ENCODE measurements at places on chromosomes 6 and 20.

DNA sequence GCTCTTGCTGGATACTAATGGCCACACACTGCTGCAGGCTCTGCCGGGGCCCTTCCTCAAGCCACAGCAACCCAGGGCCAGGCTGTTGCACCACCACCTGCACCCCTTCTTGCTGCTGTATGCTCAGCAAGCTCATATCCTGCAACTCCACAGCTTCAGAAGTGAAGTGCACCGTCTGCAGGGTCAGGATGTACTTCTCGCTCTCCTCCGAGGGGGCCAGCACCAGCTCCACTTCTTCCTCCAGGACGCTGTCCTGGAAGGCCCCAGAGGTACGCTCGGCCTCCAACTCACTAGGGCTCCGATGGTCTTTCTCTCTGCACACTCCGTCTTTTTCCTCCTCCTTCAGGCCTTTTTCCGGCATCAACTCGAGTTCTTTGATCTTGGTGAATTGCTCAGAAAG is 1.2 kb downstream of the CTCFL start:
- DNase-seq = no peak

- no peak for DNase-seq
Observed at GRCh38 chr6:10719964-10720264, 3.0 kb upstream of the TMEM14C start.

DNA sequence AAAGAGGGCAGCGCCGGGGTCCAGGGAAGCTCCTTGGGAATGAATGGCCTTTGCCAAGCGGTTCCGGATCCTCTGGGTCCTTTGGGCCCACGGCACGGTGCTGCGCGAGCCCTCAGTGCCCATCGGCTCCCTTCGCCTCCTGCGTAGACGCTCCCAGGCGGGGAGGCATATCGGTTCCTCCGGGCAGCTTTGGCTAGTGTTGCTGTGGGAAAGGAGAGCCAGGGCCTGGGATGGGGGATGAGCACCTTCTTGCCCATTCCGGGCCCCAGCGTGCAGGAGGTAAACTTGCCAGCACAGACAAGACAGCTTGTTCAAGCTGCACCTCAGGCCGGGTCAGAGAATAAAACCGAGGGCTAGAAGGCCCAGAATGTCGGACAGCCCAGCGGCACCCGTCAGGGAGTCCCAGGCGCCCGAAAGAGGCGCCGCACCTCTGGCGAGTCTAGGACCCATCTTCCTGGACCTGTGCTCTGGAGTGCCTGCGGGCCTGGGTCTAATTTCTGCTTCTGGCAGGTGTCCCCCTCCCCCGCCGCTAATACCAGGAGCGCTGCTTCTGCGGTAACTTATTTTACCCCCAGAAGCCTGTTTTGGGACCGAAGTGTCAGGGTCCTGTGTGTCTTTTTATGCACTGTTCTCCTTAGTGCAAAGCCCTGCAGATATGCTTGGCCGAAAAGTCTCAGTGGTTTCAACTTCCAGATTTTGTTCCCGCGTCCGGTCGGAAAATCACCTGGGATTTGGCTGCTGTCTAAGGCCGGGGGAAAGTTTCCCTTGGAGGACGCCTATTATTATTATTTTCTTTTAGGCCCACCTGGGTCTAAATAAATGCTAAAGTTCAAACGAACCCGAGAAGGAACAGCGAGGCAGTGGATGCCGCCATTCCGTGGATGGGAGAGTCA is 1.7 kb upstream of the TFAP2C start:
- no peak for DNase-seq

GRCh38 chr6:168026925-168027324 is 29.5 kb downstream of the KIF25 start:
- DNase-seq = no peak

DNA sequence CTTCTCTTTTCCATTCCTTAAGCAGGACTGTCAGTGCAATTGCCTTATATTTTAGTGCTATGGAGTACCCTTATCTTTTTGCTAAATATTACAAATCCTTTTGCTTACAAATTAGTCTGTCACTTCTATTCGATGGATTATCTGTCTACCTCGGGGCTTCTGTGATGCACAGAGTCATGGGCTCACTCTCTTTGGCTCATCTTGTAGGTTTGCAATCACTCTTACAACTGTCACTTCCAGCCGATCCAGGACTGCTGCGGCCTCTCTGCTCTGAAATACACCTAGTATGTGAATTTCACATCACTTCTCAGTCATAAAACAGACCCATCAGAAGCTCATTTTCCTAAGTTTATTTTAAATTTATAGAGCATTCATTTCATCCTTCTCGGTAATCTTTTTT is 293.2 kb upstream of the QKI start:
- DNase-seq = no peak

- DNase-seq = no peak
Observed at GRCh38 chr20:48170625-48171024, 385.3 kb upstream of the SULF2 start.

- DNase-seq = no peak
Observed at GRCh38 chr6:39114388-39114703, 640 bp downstream of the SAYSD1 start.

GRCh38 chr6:151388997-151389617 is 2.3 kb downstream of the ZBTB2 start:
- DNase-seq = peak; percentile 39

DNA sequence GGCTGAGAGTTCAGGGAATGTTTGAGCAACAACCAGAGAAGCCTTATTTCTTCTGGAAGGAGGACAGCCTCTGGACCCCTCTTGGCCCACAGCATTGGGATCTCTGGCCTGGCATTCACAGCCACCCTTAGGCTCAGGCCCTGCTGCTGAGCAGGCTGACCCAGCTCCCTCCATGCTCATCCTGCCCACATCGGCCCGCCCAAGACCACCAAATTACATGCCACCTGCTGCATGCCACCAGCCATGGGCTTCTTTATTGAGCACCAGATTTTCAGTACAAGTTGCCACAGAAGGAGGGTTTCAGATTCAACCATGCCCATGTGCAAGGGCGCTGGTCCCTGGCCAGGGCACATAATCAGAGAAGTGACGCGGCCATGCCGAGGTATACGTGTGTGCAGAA is 32.2 kb downstream of the ADA start:
- no peak for DNase-seq

GRCh38 chr20:8571611-8572010 is 439.5 kb downstream of the PLCB1 start:
- DNase-seq = no peak

DNA sequence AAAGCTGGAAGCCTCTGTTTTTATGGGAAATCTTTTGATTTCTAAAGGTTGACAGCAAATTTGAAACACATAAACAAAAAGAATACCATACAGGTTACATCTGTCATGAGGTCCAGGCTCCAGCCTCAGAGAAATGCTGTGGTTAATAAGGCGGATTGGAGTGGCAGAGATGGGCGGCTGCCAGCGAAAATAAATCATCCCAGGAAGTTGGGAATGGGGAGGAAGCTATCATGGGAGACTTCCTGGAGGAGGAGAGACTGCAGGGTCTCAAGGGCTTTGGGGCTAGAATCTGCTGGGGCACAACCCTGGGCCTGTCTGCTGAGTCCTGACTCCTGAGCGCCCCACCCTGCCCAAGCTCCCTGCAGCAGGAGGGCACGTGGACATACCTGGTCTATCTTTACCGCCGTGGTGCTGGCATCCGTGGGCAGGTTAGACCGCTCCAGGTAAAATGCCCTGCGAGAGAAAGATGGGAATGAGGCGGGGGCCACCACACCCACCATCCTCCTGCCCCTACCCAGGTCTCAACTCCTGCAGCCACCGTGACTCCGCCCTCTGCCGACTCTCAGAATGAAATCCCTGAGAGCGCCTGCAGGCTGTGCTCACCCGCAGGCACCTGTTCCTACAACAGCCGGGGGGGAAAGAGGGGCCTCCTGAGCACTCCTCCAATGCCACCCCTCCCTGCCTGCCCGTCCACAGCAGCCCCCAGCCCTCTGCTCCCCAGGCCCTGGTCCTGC is 197.3 kb downstream of the PREX1 start:
- DNase-seq = no peak

DNA sequence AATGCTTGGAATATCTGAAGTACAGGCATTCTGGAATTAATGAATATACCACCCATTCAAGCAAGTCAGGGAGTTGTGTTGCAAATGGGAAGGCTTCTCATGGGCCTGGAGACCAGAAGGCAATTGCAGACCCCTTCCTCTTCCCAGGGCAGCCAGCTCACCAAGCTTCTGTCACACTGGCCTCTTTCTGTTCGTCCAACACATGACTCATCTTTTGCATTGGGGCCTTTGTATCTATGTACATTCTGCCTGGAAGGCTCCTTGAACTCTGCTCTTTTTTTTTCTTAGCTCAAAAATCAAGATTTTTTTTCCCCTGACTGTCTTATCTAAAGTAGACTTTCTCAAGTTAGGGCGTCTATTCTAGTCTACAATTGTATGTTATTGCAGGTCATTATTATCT is 132.9 kb upstream of the MYLIP start:
- no peak for DNase-seq

GRCh38 chr20:44056010-44056698 is 130.8 kb downstream of the JPH2 start:
- DNase-seq = no peak

DNA sequence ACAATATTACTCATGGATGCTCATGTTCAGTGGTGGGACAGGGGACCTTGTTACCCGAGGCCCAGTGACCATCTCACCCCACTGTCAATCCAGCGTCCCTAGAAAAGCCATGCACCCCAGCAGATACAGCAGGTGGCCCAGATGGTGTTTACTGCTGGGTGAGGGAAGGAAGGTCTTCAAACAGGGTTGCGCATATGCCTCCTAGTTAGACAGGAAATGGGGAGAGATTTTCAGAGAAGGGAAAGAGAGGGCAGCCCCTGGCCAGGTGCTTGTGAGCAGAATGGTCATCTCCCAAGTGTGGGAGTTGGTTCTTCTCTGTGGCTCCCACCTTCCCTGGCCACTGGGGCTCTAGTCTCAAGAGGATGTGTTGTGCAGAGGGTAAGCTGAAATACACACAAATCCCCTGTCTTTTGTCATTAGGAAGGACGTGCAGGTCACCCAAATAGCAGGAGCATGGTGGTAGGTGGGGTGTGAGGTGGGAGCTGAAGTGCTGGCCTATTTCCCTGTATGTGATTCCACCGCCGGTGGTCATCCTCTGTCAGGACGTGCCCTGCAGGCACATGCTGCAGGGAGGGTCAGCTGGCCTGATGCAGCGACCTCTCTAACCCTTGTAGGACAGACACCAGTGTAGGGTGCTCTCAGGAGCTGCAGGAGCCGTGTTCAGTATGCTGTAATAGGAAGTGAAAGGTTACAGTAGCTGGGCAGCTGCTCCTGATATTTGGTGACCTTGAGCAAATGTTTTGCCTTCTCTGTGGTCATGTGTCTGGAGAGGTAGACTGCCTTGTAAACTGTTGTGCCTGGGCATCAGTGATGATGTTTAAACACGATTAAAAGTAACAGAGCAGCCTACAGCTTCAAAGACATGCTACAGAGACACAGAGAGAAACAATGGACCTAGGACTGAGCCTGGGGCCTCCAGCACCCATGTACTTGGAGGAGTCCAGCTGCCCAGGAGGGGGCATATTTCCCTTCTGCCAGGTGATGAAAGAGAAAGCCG is 3.2 kb upstream of the CST3 start:
- no peak for DNase-seq

- peak; percentile 24 for DNase-seq
Observed at GRCh38 chr6:128519132-128519930, 1.1 kb downstream of the PTPRK start.

GRCh38 chr20:63007360-63007645 is 539 bp upstream of the BHLHE23 start:
- no peak for DNase-seq

- DNase-seq = peak; percentile 25
Observed at GRCh38 chr6:46011188-46012085, 4.2 kb downstream of the CLIC5 start.

GRCh38 chr6:54440549-54440948 is 132.3 kb downstream of the TINAG start:
- DNase-seq = no peak

DNA sequence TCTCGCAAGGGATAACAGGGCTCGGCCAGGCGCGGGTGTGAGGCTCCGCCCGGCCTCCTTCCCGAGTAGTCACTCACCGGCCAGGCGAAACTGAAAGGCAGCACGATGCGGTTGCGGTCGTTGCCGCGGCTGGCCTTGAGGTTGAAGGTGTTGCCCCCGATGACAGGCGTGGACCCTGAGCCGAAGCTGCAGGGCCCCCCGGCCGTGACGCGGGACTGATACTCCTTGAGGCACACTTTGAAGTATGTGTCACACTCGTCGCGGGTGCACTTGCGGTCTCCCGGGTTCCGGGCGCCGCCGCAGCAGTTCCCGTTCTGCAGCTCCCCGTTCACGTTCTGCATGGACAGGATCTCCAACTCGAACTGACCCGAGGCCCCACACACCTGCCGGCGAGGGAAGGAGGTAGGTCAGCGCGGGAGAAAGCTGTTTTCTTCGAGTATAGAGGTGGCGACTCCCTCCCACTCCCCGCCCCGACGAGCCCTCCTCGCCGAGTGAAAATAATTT is 1.1 kb downstream of the JAG1 start:
- DNase-seq = no peak

- no peak for DNase-seq
Observed at GRCh38 chr6:139841794-139842215, 467.4 kb upstream of the CITED2 start.

DNA sequence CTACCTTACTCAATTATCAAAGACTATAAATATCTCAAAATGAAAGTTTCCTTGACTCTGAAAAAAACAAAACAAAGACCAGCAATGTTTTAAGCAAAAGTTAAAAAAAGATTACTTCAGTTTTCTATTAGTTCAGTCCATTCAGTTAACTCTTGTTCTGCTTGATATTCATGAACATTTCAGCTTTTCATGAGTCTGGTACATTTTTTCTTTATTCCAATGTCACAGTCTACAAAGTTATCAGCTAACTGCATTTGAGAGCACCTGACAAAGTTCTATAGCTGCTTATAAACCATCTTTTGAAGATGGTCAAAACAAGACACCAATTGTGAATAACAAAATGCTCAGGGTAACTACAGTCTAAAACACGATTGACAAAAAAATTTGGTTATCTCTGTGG is 156.1 kb upstream of the NOX3 start:
- no peak for DNase-seq

- no peak for DNase-seq
Observed at GRCh38 chr6:35370785-35371493, 28.6 kb downstream of the PPARD start.

- DNase-seq = no peak
Observed at GRCh38 chr6:157148391-157149323, 174.7 kb downstream of the TMEM242 start.

- DNase-seq = no peak
Observed at GRCh38 chr6:116156405-116157326, 30.7 kb upstream of the COL10A1 start.

DNA sequence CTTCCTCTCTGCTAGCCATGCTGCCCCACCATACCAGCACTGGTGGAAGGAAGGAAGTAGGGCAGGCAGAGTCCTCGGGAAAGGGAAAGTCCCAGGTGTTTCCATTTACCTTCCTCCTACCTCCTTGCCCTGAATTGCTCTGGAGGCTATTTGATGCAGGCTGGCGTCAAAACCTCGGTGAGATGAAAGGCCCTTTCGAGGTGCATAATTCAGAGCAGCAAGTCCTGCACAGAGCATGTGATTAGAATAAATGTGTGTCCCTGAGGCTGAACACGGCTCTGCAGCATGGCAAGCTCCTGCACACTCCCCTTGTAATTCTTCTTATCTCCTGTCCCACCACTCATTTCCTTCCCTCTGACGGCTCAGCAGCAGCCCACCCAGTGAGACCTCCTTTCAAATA is 98.7 kb upstream of the LRFN2 start:
- no peak for DNase-seq
